HCEC 1CT (cell line): ENCODE measurements at places on chromosomes 2 and 18.
A peak's percentile ranks its signal among the peaks of the same experiment; 100 is the strongest.

DNA sequence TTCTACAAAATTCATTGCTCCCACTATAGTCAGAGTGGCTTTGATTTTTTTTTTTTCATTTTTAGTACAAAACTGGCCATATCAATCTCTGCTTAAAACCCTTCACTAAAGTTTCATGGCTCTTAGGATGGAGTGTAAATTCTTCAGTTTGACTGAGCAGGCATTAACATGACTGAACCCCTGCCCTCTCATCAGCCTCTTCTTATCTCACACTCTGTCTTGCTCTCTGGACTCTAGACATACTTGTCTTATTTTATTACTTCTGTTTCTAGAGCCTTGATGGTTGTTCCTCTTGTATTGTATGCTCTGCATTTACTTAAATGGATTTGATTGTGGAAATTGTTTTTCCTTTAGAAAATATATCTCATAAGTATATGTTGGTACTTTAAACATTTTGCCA is 272.4 kb downstream of the DCC start:
- DNase-seq, result no peak

DNA sequence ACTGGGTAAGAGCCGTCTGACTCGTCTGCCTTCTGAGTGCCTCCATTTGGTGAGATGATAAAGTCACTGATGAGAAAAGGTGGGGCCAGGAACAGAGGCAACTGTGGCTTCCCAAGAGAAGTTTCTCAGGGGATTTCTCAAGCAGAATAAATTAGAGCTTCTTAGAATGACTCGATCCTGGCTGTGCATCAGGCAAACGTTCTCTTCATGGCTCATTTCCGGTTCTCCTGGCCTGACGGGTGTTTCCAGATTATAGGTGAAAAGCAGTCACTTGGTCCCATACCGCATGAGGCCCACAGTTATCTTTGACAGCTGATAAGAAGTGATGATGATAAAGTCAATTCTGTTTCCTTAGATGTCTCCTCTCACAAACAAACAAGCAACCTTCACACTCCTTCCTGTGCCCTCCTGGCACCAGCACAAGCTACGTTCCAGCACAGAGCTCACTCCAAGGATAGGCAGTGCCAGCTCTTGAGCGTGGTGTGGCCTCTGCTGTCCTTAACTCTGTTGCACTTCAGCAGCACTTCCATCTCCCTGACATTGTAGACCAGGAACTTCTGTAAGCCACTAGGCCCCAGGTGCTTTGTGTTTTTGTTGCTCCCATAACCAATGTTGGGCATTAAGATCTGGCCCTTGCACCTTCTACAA is 37.8 kb upstream of the KCNF1 start:
- DNase-seq, result no peak

DNA sequence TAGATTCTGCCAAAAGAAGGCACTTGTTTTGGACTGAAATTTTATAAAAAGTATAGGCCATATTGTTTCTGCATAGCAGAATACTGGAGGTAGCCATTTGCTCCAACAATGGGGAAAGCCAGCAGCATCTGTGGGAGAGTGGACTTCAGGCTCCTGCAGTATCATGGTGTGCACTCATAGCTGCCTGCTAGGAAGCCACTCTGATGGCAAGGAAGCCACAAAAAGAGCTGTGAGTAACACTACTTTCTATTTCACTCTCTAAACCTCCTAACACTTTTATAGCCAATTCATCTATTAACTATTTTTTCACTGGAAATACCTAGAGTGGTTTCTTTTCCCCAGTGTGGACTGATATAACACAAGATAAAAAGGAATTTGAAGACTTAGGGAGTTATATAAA is 144.4 kb upstream of the KCNJ3 start:
- no peak for DNase-seq

DNA sequence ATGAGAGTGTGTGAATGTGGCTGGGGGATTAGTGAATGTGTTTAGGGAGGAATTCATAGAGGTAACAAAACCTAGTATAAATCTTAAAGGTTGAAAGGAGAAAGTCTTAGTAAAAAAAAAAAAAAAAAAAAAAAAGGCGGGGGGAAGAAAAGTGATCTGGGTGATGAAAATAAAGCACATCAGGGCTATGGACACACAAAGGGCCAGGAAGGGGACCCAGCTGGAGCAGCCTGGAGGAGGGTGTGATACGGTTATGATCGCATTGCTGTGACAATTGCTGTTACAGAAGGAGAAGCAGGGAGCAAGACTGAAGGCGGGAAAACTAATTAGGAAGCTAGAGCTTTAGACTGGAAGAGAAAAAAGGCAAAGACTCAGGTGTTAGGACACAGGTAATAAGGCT is 85.4 kb downstream of the DLGAP1 start:
- no peak for DNase-seq

DNA sequence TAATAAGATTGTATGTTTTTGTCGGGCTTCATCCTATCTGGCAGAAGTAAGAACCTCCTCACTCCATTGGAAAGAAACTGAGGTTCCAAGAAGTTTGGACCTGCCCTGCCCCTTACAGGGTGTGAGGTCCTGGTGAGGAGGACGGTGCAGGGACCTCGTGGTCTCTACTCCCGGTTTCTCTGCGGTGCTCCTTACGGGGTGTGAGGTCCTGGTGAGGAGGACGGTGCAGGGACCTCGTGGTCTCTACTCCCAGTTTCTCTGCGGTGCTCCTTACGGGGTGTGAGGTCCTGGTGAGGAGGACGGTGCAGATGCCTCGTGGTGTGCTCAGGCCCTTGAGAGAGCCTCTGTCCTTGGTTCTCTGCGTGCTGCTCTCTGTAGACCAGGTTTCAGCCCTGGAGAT is 5.2 kb downstream of the CTDP1 start:
- no peak for DNase-seq

GRCh38 chr2:240423788-240424191 is 11.7 kb upstream of the GPC1 start:
- DNase-seq, result no peak

GRCh38 chr2:21256006-21256405 is 132.2 kb downstream of the TDRD15 start:
- no peak for DNase-seq

DNA sequence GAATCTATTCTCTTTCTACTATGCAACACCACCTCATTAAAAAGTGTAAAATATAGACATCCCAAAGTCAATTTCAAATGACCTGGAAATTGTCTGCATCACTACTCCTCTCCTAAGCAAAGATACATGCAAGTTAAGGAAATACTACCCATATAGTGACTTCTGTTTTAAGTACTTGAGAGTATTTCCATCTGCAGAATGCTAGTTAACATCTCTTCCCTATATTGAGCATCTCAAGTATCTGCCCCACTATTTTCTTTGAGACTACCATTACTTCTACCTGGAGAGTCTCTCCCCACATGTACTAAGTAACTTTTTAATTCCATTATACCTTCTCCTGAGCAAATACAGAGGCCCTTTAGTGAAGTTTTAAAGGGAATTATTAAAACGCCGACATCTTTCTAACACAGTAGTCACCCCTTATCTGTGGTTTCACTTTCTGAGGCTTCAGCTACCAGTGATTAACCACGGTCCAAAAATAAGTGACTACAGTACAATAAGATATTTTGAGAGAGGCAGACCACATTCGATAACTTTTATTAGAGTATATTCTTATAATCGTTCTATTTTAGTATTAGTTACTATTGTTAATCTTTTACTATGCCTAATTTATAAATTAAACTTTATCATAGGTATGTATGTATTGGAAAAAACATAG is 21.8 kb downstream of the CWC22 start:
- no peak for DNase-seq

- DNase-seq, result no peak
Measured at GRCh38 chr2:214515111-214515510, 104.3 kb downstream of the VWC2L start.

- DNase-seq, result peak; percentile 46
Measured at GRCh38 chr2:140122001-140122400, 1341.8 kb upstream of the NXPH2 start.

- DNase-seq, result no peak
Measured at GRCh38 chr2:222295368-222296062, 3.3 kb downstream of the PAX3 start.

GRCh38 chr18:8367217-8367988 is 241.8 kb upstream of the RAB12 start:
- no peak for DNase-seq

DNA sequence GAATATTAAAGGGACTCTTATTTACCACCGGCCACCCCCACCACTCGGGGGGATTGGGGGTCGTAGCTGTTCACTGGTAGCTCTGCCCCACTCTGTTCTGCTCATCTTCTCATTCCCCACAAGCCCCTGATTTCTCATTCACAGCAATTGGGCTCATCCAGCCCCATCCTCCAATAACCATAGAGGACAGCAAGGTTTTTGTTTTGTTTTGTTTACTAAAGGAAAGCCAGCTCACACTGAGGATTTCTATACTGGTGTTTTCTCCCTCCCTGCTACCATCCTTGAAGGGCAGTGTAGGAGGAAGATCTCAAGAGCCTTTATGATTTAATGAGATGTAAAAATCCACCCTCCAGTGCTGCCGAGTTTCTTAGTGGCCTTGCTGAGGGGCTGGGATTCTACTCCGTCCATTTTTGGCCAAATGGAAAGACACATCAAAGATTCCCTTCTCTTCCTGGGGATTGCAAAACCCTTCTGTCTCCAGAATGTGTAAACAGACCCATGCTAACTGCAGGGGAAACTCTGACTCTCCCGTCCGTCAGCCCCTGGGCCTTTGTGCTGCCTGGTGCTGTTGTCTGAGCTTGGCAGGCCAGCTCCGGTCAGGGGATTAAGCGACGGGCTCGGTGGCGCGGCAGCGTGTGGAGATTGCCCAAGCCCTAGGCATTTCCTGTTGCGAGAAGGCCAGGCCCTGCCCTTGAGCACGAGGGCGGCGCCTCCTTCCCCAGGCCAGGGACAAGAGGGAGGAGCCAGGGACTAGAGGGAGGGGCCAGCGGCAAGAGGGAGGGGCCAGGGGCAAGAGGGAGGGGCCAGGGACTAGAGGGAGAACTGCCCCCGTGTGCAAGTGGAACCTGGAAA is 165.0 kb downstream of the ANTXR1 start:
- DNase-seq, result peak; percentile 98

DNA sequence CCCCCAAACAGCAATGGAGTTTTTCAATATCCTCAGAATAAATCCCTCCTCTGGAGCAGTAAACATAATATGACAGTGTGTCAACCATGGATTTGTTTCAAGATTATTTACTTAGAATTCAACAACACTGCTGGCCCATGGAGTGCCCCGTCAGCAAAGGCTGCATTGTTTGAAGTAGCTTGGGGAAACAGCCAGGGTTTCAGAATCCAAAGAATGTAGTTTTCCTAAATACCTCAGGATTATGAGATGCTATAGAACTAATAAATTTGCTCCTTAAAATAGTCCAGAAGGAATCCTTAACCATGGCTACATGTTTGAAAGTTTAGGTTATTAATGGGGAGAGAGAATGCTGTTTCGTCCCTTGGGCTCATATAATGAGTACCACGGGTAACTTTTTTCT is 13.1 kb upstream of the CETN1 start:
- no peak for DNase-seq

DNA sequence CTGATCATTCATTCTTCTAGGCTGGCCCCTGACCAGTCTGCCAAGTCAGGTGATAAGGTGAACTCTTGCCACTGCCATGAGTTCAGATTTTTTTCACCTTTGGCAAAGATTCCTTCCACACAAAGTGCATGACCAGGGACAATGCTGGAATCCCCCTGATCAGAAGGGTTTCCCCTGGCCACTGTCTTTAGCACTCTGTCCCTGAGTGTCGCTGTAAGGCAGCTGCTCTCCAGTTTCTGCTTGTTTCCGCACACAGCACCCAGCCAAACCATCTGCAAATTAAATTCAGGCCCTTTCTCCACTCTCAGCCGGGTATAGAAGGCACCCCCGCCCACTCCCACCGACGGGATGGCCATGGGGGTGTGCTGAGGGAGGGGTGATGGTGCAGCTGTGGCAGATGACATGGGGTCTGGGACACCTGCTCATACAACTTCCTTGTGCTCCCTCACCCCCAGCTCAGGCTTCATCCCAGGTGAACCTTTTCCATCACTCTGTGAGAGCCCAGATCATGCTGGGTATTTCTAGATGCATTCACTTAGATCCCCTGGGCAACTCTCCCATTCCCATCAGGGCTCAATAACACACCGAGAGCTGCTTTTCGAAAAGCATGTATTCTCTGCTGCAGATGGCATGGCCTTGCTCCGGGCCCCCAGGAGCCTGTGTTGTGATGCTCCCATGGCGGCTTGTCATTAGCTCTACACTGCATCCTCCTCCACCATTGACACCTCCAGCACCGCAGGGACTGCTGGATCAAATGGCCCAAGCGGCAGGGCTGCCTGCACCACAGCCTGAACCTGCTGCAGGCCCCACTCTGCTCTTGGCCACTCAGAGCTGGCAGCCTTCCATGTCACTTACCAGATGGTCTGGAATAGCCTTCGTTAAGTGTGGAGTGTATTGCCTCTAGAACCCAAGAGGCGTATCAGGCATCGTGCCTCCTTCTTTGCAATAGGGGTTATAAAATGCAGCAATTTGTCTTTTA is 52.3 kb upstream of the ROCK2 start:
- DNase-seq, result no peak

DNA sequence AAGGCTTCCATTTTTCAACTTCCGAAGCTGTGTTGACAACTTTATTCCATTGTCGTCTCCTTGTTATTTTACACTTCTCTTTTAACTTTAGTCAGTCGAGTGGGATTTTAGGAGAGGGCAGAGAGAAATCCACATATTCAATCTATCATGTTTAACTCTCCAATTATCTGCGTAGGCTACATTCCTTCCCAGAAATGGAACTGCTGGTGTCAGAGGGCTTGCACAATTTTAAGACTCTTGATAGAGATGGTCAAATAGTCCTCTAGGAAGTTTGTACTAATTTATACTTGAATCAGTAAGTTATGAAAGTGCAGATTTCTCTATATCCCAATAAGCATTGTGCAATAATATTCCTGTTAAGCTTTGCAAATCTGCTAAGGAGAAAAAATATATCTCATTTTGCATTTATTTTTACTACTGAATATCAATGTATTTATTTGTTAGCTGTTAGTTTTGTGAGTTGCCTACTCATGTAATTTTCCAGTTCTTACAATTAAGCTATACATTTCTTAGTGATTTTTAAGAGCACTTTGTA is 95.6 kb downstream of the CYP26B1 start:
- DNase-seq, result no peak

- no peak for DNase-seq
Measured at GRCh38 chr2:198913394-198914152, 544.2 kb downstream of the SATB2 start.

- no peak for DNase-seq
Measured at GRCh38 chr2:71455011-71455740, 1.8 kb downstream of the DYSF start.

- DNase-seq, result no peak
Measured at GRCh38 chr2:79984476-79984875, 320.1 kb downstream of the LRRTM1 start.
